Activated CD4-positive, alpha-beta T cell treated with anti-CD3 and anti-CD28 coated beads for 24 hours (primary cell): ENCODE measurements at places on chromosomes 1 and 21.

DNA sequence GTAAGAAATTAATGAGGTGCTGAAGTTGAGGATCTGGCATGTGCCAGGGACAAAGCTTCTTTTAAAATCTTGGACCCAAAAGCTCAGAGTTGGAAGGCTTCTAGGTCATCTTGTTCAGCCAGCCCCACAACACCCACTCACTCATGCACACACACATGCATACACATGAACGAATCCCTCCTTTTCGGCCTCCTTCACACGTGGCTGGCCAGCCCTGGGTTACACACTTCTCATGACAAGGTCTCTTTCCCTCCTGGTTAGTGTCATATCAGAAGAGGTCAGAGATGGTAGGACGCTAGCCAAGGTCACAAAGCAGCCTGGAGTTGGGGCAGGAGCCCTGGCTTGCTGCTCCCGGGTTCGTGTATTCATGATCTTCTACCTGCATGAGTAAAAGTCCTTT is 6.9 kb downstream of the DMBX1 start:
- DNase-seq = no peak

DNA sequence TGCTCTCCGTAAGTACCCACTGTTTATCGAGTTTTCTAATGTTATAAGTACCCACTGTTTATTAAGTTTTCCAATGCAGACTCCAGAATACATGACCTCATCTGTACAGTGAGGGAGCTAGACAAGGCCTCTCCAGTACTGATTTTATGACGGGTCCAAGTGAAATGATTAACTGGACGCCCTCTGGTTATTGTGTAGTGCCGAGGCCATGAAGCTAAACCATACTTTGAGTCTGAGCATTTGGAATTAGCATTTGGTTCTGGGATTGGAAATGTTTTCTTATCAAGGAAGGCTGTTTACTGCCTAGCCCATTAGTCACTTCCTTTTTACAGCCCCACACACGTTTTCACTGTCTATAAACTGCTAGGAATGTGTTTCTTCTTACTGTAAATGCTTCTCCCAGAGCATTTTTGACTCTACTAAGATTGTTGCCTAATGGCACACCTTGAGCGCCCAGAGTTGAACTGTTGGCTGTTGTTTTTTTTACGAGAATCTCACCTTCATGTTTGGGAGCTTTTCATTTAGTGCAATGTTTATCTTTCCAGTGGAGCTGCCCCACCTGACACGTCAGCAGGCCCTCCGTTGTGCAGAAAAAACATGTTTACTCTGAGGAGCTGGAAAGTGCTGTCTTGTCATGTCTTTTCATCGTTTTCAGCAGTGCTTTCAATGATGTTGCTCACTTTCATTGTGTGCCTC is 26.9 kb downstream of the SPATA46 start:
- DNase-seq = no peak

- DNase-seq = no peak
Observed at GRCh38 chr1:70762386-70762785, 285.2 kb downstream of the PTGER3 start.

GRCh38 chr1:8879464-8879921 is 1.0 kb upstream of the ENO1 start:
- DNase-seq = no peak

DNA sequence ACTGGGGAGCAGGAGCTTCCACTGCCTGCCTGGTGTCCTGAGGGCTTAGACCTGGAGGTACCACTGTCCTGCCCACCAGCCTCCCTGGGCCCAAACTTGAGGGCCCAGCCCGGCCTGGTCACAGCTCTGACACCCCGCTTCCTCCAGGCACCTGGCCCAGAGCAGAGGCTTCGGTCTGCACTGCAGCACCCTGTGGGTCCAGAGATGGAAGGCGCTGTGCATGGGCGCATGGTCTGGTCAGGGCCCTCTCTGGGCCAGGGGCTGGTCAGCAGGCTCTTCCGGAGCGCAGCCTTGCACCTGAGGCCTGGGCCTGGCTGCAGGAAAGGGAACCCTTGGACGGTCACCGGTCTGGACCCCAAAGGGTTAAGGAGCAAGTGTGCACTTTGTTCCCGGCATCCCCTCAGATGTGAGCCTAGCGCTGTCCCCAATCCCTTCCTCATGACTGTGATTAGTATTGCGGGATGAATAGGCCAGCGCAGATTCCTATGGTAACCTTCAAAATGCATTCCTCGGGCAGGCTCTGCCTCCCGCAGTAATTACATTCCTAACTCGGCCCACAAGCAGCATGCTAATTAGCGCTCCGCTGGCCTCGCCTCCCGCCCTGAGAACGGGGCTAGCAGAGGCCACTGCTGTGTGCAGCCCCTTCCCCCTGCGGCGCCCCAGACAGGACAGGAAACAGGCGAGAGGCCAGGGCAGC is 36.3 kb downstream of the PRDM16 start:
- DNase-seq = no peak

DNA sequence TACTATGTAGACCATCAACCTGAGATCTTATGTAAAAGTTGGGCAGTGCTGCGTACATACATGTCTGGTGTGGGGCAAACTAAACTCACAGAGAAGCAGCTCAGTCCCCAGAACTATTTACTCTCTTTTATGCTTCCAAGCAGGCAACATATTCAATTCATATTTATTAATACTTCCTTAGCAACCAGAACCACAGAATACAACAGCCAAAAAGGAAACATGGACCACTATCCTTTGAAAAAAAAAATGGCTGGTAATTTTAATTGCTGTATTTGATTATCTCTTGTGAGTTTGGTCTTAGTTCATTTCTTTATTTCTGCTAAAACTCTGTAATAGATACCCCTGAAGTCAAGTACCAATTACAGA is 1.5 kb upstream of the PPP1R15B start:
- DNase-seq = no peak

DNA sequence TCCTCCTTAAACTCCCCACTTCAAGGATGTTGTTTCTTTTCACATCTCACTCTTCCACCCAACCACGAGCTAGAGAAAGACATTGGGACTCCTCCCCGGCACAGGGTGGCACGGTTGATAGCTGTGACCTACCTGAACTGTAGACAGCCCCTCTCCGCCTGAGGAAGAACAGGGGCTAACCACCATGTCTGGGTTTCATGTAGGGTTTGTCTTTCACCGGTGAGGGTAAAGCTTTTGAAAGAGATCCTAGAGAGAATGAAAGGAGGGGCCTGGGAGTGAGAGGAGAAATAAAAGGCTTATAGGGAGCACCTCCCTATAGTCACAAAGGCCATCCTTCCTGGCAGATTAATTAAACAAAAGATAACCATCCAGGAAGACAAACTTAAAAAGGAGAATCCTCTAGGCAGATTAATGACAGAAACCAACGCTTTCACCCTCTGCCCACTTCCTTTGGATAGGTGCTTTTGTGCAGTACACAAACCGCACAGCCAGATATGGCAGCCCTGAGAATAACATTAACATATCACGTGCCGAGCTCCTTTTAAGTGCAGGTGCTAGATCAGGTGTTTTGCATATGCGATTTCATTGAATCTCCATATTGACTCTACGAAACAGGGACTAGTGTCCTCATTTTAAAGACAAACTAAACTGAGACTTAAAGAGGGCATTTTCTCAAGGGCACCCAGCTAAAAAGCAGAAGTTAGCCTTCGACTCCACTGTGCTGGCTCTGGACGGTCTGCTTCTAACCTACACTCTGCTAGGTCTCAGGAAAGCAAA is 178.1 kb upstream of the RUNX1 start:
- DNase-seq = no peak

DNA sequence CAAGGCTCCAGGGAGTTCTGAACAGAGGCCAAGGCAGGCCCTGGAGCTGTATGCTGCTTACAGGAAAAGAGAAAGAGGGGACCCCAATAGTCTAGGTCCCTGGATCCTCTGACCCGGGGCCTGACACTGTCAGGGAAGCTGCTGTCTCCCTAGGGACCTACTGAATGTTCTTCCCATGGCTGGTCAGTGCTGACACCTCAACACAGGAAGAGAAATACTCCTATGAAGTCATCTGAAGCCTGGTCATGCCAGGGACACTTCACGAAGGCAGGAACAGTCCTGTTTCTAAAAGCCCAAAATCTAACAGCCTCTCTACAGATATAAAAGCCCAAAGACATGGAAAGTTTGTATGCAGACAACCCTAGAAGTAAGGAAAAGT is 1.7 kb upstream of the LAD1 start:
- DNase-seq = no peak

- no peak for DNase-seq
Observed at GRCh38 chr1:81558291-81559076, 242.2 kb upstream of the ADGRL2 start.

DNA sequence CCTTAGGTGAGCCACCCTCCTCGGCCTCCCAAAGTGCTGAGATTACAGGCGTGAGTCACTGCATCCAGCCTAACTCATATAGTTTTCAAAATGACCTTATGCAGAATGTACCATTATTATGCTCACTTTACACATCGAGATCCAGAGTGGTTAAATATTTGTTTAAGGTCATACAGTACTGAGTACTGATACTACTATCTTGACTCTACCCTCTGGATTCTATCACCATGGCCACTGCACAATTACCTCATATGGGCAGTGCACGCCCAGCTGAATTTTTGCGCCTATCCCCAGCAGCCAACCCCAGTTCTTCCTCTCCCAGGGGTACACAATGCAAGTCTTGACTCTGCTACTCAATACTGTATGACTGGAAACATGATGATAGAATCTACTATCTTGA is 56.7 kb downstream of the EDARADD start:
- no peak for DNase-seq

- DNase-seq = no peak
Observed at GRCh38 chr1:241881440-241881839, 33.4 kb downstream of the EXO1 start.

DNA sequence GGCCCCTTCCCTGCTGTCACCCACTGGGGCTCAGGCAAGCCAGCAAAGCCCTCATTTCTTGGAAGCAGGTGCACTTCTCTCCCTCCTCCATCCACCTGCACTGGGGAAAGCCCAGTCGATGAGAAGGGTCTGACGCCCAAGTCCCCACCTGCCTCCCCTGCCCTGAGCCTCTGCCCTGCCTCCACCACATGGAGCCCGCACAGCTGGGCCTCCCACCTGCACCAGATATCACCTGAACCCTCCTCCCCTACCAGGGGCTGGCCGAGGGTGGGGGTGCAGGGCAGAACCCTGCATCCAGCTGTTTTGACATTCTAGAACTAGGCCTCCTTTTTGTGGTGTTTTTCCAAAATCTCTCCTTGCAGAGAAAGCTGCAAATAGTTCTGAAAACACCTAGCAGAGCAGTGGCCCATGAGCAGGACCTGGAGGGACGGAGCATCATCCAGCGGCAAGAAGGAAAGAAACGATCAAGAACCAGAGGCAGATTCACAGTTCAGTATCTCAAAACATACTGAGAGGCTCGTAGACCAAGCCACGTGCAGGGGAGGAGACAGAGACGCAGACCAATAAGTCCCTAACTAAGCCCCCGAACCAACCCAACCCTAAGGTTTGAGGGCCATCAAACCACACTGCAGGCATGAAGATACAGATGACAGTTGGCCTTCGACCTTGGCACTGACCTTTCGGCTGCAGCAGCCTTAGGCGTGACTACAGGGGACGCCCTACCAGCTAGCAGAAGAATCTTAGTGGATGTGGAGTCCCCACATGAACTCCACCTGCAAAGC is 16.7 kb downstream of the CHD5 start:
- no peak for DNase-seq

GRCh38 chr1:44700573-44700972 is 26.1 kb downstream of the ARMH1 start:
- DNase-seq = no peak

DNA sequence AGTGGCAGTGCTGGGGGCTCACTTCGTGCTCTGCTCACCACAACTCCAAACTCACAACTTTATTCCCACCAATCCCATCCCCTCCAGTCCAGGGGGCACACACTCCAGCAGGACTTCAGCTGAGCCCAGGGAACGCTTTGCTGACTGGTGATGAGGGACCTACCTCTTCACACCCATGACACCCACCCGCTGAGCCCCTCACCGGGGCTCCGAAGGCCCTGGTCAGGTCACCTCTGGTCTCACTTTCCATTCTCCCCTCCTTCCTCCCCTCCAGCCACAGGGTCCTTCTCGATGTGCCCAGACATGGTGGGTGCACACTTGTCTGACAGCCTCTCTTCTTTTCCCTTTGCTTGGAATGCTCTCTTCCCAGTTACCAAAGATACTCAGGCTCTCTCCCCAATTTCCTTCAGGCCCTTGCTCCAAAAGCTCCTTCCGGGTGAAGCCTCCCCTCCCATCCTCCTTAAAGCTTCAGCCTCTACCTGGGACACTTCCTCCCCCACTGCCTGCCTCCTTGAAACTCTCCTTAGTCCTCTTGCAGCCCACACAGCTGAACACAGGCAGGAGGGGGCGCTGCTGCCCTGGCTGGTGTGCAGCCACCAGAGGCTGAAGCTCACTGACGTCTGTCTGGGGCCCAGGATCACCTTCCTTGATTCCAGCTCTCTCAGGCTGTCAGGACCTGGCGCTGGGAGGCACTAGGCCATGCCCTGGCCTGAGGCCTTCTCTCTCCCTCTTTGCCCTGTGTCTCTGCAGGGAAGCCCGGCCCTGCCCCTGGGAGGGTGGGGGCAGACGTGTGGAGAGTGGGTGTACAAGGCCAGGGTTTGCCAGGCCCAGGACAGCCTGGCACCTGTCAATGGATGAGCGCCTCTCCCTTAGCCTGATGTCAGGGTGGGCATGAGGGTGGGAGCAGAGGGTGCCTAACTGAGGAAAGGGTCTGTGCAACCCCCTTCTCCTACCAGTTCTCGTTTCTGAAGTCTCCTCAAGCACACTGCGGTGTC is 1.6 kb downstream of the KCNE1 start:
- DNase-seq = peak; percentile 55
